Right forelimb (tissue), 1 donor: ENCODE measurements at places on chromosomes 5 and 9.

DNA sequence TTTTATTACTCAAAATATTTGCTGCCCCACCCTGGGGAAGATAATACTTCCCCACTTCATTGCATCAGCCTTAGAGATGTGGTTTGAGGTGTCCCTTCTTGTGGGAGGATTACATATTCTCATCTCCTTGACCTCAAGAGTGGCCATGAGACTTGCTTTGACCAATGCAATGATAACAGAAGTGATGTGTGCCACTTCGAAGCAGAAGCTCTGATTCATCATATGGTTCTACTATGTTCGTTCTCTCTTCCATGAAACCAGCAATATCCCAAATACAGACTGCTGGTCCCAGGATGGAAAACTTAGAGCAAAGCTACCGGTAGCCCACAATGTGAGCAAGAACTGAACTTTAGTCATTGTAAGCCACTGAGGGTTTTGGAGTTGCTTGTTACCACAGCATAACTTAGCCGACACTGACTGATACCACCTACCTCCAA is 92.0 kb downstream of the THBS4 start:
- DNase-seq: no peak

DNA sequence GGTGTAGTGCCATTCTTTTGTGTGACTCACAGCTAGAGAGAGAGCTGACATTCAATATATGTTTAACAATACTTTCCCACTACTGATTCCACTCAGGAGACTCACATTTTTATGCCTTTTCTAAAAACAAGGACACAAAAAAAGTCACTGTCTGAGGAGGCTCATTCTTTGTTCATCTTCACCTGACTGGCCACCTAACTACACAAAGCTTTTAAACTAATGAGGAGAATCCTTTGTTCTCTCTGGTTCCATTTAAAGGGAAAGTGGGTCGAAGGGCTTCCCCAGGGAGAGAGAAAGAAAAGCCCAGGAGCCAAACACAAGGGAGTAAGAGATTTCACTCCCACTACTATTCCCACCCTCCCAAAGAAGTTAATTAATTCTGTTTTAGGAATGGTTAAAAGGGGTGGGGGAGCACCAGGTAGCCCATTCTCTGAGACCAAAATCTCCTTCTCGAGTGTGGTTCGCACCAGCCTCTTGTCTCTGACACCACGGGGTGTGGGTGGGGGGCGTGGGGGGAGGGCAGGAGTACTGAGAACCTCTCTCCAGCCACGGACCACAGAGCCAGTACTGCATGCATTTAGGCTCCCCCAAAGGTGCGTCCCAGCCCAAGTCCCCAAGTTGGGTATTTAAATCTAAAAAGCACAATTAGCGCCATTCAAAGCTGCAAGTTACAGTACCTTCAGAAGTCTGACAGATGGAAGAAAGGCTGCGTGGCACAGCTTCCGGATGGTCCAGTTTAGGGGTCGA is 747 bp downstream of the TRPM3 start:
- DNase-seq: no peak

DNA sequence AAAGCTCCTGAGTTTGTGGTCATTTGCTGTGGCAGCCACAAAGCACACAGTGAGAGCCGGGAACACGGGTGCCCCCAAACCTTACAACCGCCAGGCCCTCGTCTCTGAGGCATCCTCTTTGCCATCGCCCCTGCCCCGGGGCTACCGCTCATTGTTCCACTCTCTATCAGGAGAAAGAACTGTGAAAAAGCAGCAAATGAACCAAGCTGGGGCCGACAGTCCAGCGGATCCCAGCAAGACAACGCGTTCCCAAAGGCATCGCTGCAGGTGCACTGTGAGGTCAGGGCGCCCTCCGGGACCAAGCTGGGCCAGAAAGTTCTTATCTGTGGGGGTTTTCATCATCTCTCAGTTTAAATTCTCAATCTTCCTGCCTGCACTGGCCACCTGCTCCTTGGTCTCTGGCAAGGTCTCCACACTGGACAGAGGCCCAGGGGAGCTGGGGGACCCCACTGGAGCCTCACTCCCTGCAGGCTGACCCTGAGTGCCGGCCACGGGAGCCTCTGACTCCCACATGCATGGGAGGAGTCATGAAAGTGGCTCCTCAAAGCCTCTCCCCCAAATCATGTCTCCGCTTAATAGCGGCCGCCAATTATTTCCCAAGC is 32.1 kb downstream of the VAV2 start:
- DNase-seq: no peak

DNA sequence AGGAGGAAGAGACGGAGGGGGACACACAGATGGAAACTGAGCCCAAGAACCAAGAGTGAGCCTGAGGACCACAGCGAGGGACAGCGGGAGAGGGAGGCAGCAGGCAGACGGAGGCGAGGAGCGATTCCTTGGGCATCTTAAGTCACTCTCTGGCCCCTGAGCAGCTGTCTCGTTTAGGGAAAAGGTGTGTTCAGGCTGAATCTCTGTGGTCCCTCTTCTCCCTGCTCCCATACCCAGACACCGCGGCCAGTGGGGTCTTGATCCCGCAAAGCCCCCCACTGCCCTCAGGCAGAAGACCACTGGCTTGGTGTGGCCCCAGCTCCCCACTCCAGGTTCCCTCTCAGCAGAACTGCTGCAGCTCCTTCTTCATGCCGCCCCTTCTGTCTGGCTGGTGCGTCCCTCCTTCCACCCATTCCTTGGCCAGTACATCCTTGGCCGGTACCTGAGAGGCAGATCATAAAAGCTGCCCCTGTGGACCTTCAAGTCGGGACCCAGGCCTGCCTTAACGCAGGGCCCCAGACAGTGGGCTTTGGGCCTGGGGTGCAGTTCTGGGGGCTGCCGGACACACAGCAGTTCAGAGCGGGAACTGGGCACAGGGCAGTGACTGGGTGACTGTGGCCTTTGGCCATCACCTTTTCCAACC is 5.8 kb upstream of the RALGDS start:
- DNase-seq: no peak

DNA sequence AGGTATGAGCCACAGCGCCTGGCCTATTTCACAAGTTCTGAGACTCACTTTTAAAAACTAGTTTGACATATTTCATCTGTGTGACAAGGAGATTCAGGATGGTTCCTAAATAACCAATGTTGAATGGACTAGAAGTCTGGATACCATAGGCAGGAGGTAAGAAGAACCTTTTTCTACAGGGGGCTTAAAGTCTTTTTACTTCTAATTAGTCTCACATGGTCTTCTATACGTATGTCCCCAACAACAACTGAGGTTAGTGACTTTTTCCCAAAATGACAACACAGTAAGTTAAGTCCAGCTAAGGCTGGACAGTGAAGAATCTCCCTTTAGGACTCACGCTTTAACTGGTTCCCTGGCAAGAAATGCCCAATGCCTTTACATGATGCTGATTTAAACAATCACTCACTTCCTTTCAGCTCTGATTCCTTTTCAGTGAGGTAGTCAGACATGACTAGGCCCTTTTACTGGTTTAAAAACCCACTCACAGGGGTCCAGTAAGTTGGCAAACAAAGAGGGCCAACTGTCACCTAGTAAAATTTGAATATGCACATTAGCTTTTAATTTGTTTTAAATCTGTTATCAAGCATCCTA is 12.1 kb upstream of the HAUS6 start:
- DNase-seq: no peak
